HuH-7 (cell line): ENCODE measurements at places on chromosomes 16 and 17.

DNA sequence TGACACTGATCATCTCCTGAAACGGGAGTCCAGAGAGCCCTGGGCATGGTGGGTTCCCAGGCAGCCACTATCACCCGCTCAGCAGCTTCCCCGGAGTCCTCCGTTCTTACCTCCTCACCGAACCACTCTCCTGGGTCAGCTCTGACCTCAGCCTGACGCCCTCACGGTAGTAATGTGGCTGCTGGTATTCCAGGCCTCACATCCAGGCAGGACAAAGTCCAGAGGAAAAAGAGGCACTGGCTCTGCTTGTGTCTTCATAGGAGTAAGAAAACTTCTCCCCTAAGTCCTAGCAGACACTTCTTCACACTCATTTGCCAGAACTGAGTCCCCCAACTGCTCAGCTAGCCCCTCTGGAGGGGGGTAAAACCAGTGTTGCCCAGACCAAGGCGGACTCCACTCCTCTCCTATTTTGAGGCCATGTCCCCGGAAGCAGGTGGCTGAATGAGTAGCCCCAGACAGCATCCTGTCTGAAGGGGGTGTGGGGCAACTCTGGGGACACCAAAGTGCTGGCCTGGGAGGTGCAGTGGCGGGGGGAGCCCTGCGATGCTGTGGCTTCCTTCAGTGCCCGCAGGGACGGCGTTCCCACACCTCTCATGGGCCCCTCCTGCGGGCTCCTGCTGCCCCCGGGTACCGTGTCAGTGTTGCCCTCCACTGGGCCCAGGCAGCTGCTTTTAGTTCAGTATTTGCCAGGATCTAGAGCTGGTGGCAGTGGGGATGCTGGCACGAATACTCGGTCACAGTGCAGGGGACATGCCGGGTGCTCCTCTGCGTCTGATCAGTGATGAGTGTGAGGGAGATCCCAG is 5.4 kb downstream of the FSCN2 start:
- no peak for DNase-seq

- DNase-seq = no peak
Measured at GRCh38 chr17:20180661-20181060, 171.5 kb downstream of the SPECC1 start.

- no peak for DNase-seq
Measured at GRCh38 chr16:1674751-1675664, 3.1 kb upstream of the JPT2 start.

- DNase-seq = no peak
Measured at GRCh38 chr16:68921637-68922036, 78.3 kb downstream of the TANGO6 start.

GRCh38 chr17:47948706-47949196 is 7.4 kb downstream of the PNPO start:
- no peak for DNase-seq

- DNase-seq = no peak
Measured at GRCh38 chr17:17015230-17015629, 27.0 kb upstream of the MPRIP start.

- DNase-seq = peak; percentile 85
Measured at GRCh38 chr17:74199306-74200092, 4.0 kb upstream of the RPL38 start.

- no peak for DNase-seq
Measured at GRCh38 chr17:61363601-61364462, 35.8 kb upstream of the TBX2 start.

DNA sequence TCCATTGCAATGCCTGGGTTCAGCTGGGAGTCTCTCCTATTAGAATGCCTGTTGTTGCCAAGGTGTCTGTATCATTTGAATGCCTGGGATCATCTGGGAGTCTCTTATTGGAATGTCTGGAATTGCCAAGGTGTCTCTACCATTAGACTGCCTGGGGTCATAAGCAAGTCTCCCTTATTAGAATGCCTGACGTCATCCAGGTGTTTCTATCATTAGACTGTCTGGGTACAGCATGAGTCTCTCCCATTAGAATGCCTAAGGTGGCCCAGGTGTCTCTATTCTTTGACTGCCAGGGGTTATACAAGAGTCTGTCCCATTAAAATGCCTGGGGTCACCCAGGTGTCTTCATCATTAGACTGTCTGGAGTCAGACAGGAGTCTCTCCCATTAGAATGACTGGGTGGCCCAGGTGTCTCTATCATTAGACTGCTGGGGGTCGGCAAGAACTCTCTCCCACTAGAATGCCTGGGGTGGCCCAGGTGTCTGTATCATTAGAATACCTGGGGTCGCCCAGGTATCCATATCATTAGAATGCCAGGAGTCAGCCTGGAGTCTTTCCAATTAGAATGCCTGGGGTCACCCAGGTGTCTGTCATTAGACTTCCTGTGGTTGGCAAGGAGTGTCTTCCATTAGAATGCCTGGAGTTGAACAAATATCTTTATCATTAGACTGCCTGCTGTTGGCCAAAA is 2274.0 kb downstream of the TP53TG3F start:
- DNase-seq = no peak

- peak; percentile 4 for DNase-seq
Measured at GRCh38 chr16:56450275-56450985, 702 bp downstream of the NUDT21 start.

DNA sequence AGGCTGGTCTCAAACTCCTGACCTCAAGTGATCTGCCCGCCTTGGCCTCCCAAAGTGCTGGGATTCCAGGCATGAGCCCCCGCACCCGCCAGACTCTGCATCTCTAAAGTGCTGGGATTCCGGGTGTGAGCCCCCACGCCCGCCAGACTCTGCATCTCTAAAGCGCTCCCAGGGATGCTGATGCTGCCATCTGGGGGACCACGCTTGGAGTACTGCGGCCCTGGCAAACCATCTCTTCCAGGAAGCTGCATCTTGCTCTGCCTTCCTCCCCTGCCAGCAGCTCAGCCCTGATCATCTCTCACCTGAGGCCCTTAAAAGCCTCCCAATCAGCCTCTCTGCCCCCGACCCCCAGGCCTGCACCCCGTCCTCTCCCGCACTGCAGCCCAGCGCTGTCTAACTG is 4.1 kb downstream of the CEP295NL start:
- no peak for DNase-seq

DNA sequence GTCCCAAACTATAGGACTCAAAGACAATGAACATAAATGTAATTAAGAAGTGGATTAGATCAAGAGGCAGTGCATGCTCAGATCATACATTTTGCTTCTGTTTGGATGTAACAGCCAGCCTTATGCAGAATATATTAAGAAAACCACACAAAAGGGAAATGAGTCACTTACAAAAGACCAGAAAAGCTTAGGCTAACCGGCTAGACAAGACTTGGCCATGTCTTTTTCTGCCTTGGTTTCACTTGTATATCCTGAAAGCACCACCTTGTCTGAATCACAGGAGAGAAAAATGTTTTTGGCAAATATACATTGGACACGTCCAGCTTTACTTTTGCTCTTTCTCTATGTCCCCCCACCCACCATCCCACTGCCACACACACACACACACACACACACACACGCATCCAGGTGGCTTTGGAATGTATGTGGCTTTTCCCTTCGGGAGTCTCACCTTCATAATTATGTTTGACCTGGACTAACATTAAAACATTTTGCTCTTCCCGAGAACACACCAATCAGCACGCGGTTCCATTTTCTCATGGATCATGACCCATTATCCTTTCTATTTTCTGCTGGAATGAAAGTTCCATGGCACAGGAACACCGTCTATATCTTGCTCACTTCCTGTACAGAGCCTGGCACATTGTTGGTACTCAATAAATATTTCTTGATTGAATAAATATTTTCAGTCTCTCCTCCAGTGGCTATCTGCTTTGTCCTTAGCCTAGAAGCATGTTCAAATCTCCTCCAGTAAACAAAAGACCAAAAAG is 64.6 kb downstream of the CDK5R1 start:
- no peak for DNase-seq

DNA sequence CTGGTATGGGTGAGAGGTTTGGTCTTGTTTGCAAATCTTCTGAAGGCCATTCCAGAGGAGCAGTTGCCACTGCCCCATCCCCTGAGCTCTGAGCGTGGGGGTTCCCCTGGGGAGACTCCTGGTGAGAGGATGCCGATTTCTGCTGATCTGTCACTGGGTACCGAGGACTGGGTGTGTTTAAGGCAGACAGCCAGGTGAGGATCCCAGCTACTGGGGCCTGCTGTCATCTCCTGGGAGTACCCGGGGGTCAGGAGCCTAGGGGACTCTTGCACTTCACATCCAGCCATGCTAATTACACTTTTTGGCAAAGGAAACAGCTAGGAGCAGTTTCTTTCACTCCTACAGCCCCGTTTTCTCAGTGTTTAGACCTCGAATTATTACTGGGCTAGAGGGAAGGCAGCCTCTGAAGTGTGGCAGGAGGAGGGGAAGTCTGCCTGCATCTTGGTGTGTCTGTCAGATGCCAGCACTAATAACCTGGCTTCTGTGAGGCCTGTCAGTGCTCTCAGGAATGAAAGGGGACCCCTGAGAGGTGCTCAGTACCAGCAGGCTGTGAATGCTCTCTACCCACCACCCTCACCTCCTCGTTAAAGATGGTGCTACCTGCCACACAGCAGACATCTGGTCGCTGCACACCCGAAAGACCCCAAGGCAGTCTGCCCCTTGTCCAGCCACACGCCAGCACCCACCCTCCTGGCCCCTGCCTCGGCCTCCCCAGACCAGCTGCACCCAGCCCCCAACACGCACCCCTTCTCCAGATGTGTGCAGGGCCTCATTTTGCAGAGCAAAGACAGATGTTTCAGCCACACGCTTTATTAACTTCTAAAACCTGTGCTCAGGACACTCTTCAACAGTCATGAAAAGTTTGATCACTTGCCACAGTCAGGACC is 43.2 kb downstream of the SNX20 start:
- no peak for DNase-seq

DNA sequence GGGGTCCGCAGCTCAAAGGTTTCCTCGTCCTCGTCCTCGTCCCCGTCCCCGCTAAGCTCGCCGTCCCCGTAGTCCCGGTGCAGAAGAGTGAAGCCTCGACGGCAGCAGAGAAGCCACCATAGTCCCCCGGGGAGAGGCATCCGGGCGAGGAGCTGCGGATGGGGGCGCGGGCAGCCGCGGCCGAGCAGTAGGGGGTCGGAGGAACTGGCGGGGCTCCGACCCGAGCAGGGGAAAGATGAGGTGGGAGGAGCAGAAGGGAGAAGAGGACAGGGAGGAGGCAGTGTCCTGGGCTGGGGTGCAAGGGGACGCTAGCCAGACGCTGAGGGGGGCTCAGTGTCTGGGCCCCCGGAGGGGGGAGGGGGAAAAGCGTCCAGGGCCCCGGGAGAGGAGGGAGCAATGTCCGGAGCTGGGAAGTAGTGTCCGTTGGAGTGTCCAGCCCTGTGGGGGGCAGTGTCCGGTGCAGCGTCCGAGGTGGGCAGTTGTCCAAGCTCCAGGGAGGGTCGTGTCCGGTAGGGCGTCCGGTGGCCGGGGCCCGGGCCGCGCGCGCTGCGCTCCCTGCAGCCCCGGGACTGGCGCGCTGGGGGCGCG is at the start of gene PLEKHH3:
Gene PLEKHH3, minus strand, starts transcription at position 571 of the 588 bp plus-strand sequence. Its CDS starts 431 bp downstream, at position 140.
- peak; percentile 44 for DNase-seq

GRCh38 chr16:86931410-86931941 is 353.1 kb downstream of the FOXL1 start:
- DNase-seq = no peak

GRCh38 chr17:80941171-80941570 is 50.5 kb upstream of the CHMP6 start:
- DNase-seq = no peak

DNA sequence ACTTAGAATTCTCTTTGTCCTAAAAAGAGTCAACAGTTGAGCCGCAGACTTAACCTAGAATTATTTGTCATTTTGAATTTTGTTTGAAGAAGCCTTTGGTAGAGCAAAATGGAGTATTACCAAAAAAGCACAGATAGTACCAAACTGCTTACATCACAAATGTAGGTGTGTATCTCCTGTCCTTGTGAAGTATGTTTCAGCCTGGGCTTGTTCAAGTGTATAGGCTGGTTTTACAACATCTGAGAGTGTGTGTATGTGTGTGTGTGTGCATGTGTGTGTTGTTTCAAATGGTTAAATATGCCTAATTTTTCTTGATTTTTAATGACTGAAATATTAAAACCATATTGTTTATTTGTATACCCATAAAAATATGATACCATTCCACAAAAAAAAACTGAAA is 188.7 kb upstream of the AXIN2 start:
- DNase-seq = no peak

DNA sequence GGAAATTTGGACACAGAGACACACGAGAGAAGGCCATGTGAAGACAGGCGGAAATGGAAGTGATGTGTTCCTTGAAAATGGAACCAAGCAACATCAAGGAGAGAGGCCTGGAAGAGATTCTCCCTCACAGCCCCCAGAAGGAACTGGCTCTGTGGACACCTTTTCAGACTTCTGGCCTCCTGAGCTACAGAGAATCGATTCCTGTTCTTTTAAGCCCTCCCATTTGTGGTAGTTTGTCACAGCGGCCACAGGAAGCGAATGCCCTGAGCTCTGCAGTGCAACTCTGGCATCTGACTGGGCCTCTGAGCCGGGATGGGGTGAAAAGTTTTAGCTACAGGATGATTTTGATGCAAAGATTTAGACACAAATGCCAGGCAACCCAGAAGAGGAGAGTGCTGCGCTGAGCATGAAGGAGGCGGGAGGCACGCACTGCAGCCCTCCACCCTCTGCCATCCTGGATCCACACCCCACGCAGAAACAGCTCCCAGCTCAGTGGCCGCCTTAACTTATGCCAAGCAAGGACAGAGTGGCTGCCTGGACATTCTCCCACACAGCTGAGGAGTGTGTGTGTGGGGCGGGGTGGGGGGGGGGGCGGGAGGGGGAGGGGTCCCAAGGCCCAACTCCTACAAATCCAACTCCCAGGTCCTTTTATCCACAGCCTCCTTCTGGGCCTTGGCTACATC is 2.2 kb downstream of the TIMP2 start:
- DNase-seq = no peak

DNA sequence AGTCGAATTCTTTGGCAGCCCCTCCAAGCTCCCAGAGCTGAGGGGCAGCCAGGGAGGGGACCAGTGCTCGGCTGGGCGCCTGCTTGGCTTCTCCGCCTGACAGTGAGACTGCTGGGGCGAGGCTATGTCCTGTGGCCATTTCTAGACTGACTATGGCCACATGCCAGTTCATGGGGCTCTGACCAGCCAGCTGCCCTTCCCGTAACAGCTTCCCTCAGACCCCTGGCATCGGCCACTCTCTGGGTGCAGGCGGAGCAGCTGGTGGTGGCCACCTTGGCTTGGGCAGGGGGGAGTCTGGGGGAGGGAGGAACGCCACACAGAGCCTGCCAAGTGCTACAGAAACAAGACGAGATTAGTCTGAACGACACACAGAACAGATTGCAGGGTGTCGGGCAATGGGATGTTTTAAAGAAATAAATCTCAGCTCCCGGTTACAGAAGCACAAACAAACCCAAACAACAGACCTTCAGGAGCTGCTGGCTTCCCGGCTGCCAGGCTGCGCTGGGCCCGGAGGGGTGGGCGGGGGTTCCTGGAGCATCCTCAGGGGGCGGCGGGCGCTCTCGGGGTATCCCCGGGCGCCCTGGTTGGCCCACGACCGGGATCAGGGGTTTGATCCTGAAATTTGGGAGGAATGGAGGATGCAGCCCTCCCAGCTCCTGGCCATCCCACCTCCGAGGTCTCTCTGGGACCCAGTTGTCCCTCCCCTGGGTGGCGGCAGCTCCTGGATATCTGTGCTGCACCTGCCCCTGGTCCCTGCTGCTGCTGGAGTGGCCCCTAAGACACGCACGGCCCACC is 34.5 kb downstream of the TBC1D16 start:
- no peak for DNase-seq
